ENCODE measurements at places on chromosomes 12 and 14.

DNA sequence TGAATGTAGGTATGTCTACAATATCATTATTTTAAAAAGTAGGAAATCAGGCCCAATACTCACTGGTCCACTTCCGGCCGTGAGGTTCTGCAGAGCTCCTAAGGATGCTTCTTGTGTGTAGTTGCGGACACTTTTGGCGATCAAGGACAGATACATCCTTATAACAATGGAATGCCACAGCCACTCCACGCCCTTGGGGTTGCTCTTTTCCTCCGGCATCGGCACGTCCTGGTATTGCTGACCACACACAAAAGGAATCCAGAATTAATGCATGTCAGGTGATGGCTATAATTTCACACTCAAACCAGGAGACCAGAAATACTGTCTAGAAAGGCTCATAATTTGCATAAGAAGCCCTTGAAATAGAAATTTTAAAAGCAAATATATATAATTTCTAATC, 65.6 kb upstream of the YARS2 start:
- no peak for DNase-seq

GRCh38 chr12:57157588-57158173, 10.3 kb upstream of the LRP1-AS start:
- no peak for DNase-seq

- no peak for DNase-seq
These were observed 947 bp downstream of the TMEM52B start for GRCh38 chr12:10179776-10180181.

DNA sequence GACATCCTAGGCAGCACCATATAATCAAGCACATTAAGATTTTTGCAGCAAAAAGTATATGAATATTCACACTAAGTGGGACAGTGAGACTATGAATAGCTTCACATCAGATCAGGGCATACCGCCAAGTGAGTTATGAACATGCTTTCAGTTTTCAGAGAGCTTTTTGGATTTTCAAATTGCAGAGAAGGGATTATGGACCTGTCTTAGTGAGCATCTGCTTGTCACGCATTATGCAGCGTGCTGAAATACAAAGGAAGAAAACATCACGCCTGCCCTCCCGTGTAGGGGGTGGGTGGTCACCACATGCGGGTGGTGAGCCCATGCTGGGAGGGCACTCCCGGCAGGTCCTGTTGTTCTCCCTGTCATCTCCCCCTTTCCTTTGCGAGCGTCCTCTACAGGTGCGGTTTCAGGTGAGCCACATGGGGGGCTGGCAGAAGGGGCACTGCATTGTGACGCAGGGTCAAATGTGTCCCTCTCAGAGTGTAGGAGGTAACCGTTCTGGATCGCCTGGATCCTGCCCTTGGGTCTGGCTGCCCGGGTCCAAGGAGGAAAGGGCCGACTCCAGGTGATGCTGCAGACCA, 42.6 kb downstream of the TRAF3 start:
- no peak for DNase-seq

- DNase-seq: no peak
These were observed 103.8 kb downstream of the DAD1 start for GRCh38 chr14:22485178-22485577.

GRCh38 chr12:91851741-91852477, 293.7 kb downstream of the BTG1 start:
- no peak for DNase-seq

- no peak for DNase-seq
These were observed 103.9 kb upstream of the MYL2 start for GRCh38 chr12:111024205-111024801.

GRCh38 chr12:29901585-29901984, 117.8 kb upstream of the TMTC1 start:
- no peak for DNase-seq

- no peak for DNase-seq
These were observed 51.3 kb downstream of the SLC6A12 start for GRCh38 chr12:162467-163307.

All from stimulated activated CD4-positive, alpha-beta T cell treated with anti-CD3 and anti-CD28 coated beads, Interleukin-1b, Interleukin-23, amount 100 ng/mL, for 1 hour (primary cell).